Naive thymus-derived CD4-positive, alpha-beta T cell (primary cell): ENCODE measurements at places on chromosomes 1 and 21.

GRCh38 chr1:207830788-207831187 is 78.9 kb downstream of the CD46 start:
- no peak for DNase-seq

DNA sequence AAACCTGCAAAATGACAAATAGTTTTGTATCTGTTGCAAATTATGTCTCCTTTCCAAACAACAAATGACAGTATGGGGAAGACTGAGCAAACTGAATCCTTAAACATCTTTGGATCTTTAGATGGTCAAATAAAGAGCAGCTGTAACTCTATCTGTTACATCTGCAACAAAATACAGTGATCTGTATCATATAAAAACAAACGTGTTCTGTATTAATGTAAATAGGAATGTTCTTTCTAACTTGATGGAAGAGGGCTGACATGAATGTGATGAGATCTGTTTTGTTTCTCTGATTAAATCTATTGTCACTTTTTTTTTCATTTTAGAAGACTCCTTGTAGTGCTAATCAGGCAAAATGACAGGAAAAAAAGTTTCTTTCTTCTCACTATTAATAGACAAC is 159.5 kb downstream of the GPATCH2 start:
- no peak for DNase-seq

GRCh38 chr1:243746751-243747150 is 103.3 kb downstream of the AKT3 start:
- no peak for DNase-seq

DNA sequence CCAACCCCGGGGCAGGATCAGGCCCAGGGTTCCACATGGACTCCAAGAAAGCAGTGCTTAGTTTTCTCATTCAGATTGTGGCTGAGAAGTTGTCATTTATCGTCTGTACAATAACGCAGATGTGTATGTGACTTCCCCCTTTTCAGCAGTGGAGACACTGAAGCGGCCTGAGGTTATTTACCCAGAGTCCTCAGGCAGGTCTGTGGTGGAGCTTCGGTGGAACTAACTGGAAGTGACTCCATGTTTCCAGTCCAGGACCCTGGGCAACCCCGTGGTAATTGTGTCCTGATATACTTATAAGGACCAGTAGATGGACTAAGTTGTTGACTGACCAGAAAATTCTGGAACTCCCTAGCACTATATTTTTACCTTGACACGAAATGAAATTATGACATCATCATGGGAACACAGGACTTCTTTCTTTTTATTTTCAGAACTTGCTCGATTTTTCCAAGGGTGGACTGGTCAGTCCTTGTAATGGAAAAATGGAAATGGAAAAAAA is 1.0 kb upstream of the IER5 start:
- DNase-seq, result no peak

- no peak for DNase-seq
Measured at GRCh38 chr1:65119951-65120350, 28.1 kb upstream of the AK4 start.

DNA sequence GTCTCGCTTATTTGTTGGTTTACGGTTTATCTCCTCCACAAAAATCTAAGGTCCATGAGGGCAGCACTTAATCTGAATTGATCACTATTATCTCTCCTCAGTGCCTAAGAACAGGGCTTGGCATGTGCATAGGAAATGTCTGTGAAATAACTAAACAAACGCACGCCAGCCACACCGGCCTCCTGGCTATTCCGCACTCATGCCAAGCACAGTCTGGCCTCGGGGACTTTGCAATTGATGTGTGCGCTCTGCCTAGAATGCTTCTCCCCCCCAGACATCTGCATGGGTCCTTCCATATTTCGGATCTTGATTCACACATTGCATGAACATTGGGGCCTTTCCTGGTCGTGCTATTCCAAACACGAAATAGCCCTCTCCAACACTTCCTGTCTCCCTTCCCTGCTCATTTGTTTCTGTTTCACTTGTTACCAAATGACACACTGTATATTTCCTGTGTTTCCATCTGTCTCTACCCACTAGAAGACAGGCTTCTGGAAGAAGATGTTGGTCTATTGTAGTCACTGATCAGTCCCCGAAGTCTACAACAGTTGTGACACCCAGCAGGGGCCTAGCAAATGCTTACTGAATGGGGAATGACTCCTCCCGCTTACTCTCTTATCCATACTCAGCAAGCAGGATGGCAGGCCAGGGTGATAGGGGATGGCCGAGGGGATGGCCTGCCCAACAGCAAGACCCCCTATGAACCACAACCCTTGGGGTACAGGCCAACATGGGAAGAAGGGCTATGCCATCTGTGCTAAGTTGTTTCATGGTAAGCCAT is 93.9 kb downstream of the GLIS1 start:
- no peak for DNase-seq

GRCh38 chr1:184049836-184050468 is 1.6 kb upstream of the TSEN15 start:
- no peak for DNase-seq

GRCh38 chr1:6984986-6985385 is 199.7 kb downstream of the CAMTA1 start:
- no peak for DNase-seq

GRCh38 chr21:45112371-45112770 is 38.0 kb downstream of the ADARB1 start:
- no peak for DNase-seq

GRCh38 chr1:94898491-94899385 is 28.2 kb downstream of the CNN3 start:
- DNase-seq, result no peak

- DNase-seq, result no peak
Measured at GRCh38 chr1:156439036-156439776, 61.4 kb downstream of the MEF2D start.

DNA sequence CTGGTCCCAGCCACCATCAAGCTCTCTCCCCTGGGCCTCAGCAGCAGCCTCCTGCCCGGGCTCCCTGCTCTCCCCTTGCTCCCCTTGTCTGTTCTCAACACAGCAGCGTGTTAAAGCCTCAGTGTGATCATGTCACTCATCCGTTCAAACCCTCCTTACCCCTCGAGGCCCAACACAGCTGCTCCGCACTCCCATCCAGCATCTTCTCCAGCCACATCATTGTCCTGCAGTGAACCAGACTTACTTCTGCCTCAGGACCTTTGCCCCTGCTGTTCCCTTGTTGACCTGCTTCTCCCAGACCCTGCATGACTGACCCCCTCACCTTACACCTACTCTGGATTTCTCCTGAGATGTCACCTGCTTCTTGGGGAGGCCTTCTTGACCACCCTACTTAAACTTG is 13.3 kb downstream of the CDK18 start:
- DNase-seq, result no peak

DNA sequence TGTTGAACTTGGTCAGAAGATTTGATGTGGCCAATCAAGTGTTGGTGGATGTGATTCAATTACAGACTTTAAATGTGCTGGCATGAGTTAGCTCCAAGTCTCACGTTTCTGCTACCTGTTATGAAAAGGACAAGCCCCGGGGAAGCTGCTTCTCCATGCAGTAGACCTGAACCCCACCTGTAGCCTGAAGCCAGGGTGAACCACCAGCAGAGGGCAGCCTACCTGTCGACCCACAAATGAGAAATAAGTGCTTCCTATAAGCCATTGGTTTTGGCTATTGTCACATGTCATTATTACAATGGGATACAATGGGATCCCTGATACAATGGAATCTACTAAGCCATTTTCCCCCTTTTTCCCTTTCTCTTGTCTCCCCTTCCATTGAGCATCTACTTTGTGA is 230.2 kb downstream of the PRDM2 start:
- DNase-seq, result no peak

GRCh38 chr21:24115141-24115540 is 1492.1 kb downstream of the MRPL39 start:
- no peak for DNase-seq

DNA sequence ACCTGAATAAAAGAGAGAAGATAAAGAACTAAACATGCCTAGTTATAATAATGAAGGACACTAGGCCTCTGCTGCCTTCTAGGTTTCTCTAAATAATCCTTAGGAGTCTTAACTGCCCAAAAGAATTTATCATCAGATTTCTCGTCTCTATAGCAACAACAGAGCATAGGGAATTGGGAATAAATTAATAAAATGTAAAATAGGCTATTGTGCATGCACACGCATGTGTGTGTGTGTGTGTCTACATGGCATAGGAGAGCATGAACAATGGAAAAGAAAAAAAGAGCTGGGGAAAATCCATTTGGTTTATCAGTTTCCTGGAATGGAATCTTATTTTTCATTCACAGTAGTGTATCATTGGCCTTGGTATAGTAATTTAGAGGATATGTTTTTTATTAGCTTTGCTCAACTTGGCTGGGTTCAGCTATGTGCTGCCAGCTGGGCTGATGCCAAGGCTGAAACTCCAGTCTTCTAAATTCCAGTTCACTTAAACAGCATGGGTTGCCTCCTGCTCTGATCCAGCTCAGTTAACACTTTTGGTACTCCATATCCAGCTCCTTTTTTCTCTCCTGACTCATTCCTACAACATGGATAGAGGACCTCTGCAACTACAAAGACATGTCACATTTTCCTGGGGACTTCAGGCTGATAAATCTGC is 80.6 kb upstream of the SLFNL1 start:
- DNase-seq, result no peak
